A549 treated with dexamethasone at 1 μM for 4 hours (cell line): ENCODE measurements at places on chromosomes 3 and 15. TPM values are rescaled to one million over a fixed set of nuclear protein-coding genes. Genes with fewer than 3 reads are reported as not detected.

The SKIL gene
- 23.5 to 40.8 TPM (median 35.1 TPM) in 5 replicates for total RNA-seq

The IQCF5 gene
- not detected in 5 replicates for total RNA-seq

The ECE2 gene
- not detected in 5 replicates for total RNA-seq

The LRTM1 gene
- total RNA-seq: not detected in 5 replicates

The PRR23E gene
- not detected in 5 replicates for total RNA-seq

The DOCK3 gene
- 0.28 to 0.43 TPM (median 0.35 TPM) in 5 replicates for total RNA-seq

The PLCH1 gene
- total RNA-seq: 0.62 to 0.91 TPM (median 0.82 TPM) in 5 replicates

The GOLGA6L4 gene
- total RNA-seq: 0.39 to 1.4 TPM (median 1.2 TPM) in 5 replicates

The TGM5 gene
- total RNA-seq: not detected in 5 replicates

The ST8SIA2 gene
- 0.31 to 0.47 TPM (median 0.40 TPM) in 5 replicates for total RNA-seq

The RLBP1 gene
- total RNA-seq: not detected in 5 replicates

The SNX22 gene
- 0.50 to 1.3 TPM (median 0.74 TPM) in 5 replicates for total RNA-seq
